Posterior vena cava (tissue), 2 donors: ENCODE measurements at places on chromosomes 2 and 18. TPM values are rescaled to one million over a fixed set of nuclear protein-coding genes. Genes with fewer than 3 reads are reported as not detected.

DNA sequence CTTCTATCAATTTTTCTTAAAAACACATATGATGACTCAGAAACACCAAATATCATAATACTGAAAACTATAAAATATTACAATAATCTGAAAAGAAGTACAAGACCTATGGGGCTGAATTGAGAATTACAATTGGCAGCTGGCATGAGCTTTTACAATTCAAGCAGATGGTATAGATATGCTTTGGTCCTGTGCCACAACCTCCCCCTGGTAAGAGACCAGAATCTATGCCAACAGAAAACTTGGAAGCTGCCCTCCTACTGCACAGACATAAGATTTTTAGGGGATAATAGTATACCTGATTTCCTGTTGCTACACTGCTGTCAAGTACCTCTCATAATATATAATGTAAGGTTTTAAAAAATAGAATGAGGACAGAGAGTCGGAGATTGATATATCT is 46.8 kb upstream of the CDH7 start:
- DNase-seq = no peak

The ALPG gene
- not detected for total RNA-seq

The CYRIA gene
- total RNA-seq = 22.3 TPM

The TEKT4 gene
- not detected for total RNA-seq

The ACKR3 gene
- 132 TPM for total RNA-seq

The SERPINB12 gene
- total RNA-seq = not detected

The MDH1B gene
- 0.57 TPM for total RNA-seq

DNA sequence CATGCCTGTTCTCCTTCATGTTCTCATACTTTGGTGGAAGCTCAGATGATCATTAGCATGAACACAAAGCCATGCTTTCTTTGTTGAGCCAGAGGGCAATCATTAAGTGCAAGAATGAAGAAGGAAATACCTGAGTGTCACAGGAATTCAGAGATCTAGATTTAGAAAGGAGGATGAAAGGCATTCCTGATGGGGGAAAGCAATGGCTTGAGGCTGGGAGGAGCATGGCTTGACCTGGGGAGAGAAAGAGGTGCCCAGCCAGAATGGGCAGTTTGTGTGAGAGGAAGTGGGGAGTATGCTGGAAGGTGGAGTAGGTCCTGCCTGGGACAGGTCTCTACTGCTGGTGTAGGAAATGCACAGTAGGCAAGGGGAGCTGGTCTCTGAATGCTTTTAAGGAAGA is 35.1 kb downstream of the SLC4A3 start:
- DNase-seq = no peak

- no peak for DNase-seq
Measured at GRCh38 chr2:69345434-69345833, 41.6 kb downstream of the GFPT1 start.

The C1QL2 gene
- not detected for total RNA-seq
